ENCODE measurements at places on chromosomes 3 and 15.

DNA sequence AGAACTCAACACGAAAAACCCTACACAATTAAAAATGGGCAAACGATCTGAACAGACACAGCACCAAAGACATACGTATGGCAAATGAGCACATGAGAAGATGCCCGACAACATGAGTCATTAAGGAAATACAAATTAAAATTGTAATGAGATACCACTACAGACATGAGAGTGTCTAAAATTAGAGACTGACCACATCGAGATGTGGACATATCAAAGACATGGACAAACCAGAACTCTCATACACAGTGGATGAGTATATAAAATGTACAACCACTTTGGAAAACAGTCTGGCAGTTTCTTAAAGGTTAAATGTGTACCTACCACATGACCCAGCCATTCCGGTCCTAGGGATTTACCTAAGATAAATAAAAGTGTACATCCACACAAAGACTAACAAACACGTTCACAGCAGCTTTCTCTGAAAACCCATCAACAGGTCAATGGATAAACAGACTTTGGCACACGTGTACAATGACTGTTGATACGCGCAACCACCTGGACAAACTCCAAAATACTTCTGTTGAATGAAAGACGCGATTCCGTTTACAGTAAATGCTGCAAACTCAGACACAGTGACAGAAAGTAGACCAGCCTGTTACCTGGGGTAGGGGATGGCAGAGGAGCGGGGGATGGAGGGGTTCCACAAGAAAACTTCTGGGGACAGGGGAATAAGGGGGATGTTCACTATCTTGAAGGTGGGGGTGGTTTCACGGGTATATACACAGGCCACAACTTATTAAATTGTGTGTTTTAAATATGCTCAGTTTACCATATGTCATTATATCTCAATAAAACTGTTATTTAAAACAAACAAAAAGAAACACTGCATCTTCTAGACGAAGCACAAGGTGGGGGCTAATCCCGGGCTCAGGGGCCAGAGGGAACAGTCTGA, 2.1 kb downstream of the TNK2 start:
- DNase-seq, result no peak

DNA sequence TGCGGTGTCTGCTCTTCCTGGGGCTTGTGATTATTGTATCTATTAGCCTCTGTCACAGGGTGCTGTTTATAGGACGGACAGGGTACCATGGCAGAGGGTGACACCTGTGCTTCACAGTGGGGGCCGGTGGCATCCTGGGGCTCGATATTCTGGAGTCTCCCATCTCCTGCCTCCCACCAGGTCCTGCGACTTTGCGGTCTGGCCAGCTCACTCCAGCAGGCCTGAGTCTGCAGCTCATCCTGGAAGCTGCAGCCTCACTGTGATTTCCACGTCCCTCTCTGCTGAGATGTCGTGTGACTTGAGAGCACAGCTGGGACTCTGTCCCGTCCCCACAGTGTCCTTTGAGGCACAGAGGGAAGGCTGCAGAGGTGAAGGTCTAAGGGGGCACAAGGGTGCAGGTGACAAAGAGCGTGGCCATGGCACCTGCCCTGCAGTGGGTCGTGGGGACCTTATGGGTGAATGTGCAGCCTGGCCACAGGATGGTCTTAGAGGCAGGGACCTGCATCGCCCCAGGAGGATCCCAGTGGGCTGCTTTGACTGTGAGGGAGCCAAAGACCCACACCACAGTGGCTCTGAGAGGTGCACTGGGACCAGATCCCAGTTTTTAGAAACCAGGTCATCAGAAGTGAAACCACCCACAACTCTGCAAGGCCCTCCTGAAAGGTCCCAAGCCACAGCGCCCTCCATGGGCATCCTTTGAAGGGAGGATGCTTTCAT, 172.8 kb downstream of the KLF13 start:
- no peak for DNase-seq

GRCh38 chr15:62857411-62857853, 185.1 kb upstream of the TPM1 start:
- peak; percentile 4 for DNase-seq

DNA sequence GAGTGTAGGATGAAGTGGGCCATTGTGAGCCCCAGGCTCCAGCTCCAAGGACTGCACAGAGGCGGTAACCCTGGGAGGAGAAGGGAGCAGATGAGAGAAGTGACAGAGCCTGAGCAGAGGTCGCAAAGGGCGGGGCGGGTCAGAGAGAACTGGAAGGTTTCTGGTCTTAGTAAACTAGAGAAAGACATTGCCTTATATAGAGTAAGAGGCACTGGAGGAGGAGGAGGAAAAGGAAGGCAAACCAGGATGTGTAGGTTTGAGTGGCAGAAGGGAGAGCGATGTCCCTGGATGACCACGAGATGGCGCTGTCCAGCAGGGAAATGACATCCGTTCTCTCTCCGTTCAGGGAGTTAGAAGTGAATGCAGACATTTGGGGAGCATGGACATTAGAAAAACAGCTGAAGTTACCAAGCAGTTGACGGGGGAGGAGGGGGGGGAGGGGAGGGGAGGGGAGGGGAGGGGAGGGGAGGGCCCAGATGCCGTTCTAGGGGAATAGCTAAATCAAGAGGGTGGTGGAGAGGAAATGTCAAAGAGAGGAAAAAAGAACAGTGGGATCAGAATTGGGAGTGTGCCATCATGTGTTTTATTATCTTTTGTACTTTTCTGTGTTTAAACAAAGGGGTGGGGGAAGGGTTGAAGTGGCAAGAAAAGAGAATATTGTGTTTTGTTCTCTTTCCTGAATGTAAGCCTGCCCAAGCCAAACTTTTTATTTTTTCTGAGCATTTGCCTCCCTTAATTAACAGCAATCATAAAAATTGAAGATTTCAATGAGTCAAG, 48.8 kb downstream of the STARD5 start:
- peak; percentile 72 for DNase-seq

- no peak for DNase-seq
Measured at GRCh38 chr15:82294061-82294690, 31.6 kb downstream of the SAXO2 start.

GRCh38 chr3:186004671-186005070, 66.9 kb upstream of the TRA2B start:
- DNase-seq, result no peak

GRCh38 chr3:75506603-75507002, 157.5 kb upstream of the FRG2C start:
- DNase-seq, result no peak

GRCh38 chr15:78937132-78937739, 7.6 kb downstream of the CTSH start:
- DNase-seq, result no peak

DNA sequence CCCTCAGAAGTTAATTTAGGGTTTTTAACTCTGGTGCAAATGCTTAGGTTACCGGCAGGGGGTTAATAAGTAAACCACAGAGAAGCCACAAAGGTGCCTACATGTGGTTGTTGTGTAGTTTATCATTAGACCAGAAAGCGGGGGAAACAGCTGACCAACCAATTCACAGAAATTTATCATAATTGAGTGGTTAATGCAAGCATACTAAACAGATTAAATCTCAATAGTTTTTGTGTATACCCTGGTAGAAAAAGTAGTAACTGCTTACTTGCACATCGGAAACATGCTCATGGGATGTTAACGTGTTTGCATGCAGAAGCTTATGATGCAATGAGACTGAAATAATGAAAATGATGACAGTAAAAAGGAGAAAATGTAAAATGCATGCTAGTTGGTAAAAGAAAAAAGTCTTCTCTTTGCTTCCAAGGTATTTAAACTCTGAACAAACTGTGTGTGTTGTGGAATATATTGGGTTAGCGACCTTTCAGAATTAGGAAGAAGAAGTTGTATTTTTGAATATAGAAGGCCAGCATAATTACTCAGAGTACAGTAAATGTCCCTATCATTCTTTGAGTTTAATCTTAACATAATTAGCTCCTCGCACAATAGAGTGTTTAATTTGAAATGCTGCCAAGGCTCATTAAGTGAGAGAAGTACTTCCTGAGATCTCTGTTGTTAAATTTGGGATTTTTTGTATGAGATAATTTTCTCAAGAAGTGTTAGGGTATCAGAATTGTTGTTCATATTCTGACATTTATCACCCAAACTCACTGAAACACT, 316.2 kb downstream of the PTPRG start:
- no peak for DNase-seq

- no peak for DNase-seq
Measured at GRCh38 chr3:73846951-73847350, 222.2 kb upstream of the PDZRN3 start.

GRCh38 chr15:31272558-31273257, 53.9 kb upstream of the KLF13 start:
- DNase-seq, result no peak

- DNase-seq, result no peak
Measured at GRCh38 chr3:14118400-14119381, 6.0 kb downstream of the CHCHD4 start.

GRCh38 chr3:24288496-24289236, 206.0 kb downstream of the THRB start:
- no peak for DNase-seq

DNA sequence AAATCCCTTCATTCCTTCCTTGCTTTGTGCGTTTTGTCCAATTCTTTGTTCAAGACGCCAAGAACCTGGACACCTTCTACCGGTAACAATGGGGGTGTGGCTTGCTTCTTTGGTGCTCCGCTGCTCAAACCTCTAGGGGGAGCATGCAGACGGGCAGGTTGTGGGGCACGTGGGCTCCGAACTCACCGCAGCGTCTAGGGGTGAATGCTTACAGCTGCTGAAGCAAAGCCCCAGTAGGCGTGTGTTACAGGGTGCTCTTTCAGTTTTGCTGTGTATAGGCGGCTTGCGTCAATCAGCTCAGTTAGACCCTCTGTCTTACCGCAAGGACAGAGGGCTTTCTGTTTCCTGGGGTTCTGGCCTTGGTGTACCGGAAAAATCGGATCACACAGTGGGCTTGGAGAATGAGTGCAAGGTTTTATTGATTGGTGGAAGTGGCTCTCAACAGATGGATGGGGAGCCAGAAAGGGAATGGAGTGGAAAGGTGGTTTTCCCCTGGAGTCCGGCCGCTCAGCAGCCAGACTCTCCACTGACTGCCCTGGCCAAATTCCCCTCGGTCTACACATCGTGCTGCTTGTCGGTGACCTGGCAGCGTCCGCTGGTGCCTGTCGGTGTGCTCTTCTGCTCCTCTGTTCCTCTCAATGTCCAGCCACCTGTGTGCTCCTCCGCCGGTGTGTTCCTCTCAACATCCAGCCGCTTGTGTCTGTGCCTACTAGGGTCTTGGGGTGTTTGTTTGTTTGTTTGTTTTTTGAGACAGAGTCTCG, 1.2 kb upstream of the LRRC34 start:
- peak; percentile 68 for DNase-seq

DNA sequence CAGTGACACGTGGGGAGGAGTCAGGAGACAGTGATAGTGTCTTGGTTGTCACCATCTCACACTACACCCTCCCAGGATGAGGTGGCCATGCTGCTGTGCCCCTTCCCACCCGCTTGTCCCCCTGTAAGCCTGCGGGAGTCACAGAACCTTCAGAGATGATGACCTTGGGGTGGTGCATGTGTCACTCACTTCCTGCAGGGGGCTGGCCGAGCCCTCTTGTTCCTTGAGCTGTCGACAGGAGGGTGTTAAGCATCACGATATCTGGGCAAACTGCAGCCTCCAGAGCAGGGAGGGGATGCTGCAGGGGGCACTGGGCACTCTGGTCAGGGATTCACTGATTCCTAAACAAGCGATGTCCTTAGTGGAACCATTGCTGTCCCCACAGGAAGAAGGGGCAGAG, 27.7 kb downstream of the FAH start:
- no peak for DNase-seq

- no peak for DNase-seq
Measured at GRCh38 chr15:83283813-83284558, 478 bp downstream of the BNC1 start.

- DNase-seq, result no peak
Measured at GRCh38 chr3:26198609-26199008, 408.7 kb downstream of the OXSM start.
